Renal cortical epithelial cell (primary cell): ENCODE measurements at places on chromosomes 7 and 10.

- no peak for DNase-seq
Measured at GRCh38 chr10:14560791-14561765, 213.6 kb downstream of the FAM107B start.

DNA sequence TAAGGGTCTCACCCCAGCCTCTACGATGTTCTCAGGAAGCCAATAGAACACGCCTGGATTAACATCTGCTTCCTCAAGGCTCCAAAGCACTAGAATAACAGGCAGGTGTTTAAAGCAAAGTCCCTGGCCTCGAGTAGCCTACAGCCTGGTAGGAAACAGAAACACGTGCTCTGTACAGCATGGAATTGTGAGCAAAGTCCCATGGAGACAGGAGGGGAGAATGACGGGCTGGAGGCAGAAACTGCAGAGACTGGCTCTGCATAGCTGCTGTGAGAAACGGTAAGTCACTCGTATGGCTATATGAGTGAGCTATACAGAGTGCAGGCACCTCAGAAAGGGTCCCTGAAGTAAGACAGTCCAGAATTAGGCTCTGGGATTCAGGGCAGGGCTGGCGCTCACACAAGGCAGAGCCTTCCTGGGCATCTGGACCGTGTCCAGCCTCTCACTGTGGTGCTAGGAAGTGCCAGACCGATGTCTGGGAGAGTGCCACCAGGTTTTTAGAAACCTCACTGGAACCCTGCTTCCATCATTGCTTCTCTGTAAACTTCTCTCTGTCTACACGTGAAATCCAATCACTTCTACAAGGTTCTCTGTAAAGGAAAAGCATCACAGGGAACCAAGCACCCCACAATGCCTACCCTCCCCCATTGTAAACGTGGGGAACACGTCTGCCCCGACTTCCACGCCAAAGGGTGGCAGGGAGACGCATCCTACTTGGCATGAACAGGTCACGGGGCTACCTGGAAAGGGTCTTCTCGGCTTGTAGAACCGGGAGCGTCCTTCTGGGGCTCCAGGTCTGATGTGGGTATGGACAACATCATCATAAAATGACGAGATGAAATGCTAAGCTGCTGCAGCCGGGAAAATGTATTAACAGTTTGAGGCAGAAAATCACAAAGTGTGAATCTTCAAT lies 38.8 kb upstream of the SHH start:
- no peak for DNase-seq

DNA sequence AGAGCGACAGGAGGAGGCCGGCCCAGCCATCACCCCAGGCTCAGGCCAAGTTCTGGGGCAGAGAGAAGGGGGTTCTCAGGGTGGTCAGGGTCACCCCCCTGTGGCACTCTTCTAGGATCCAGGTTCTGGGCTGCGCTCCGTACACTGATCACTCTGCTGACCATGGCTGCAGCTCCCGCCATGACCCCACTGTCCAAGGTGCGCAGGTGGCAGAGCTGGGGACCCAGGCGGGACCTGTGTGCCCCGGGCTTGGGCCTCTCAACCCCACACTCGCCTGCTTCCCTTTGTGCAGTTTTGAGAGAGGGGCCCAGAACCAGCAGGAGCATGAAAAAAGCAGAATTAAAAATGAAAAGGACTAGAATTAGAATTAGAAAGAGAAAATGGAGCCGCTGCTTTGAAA lies 227.1 kb downstream of the FANK1 start:
- DNase-seq, result no peak

GRCh38 chr7:4822677-4823076 lies 39.2 kb downstream of the PAPOLB start:
- DNase-seq, result no peak

GRCh38 chr7:157827045-157827862 lies 490.4 kb downstream of the DNAJB6 start:
- DNase-seq, result no peak

- peak; percentile 20 for DNase-seq
Measured at GRCh38 chr10:47031211-47031900, 120.1 kb downstream of the PTPN20 start.

GRCh38 chr10:35412900-35413491 lies 76.7 kb downstream of the CCNY start:
- DNase-seq, result peak; percentile 52

GRCh38 chr7:27890205-27890849 lies 150.4 kb downstream of the TAX1BP1 start:
- DNase-seq, result no peak

- DNase-seq, result no peak
Measured at GRCh38 chr7:93048136-93048930, 69.4 kb downstream of the SAMD9 start.

DNA sequence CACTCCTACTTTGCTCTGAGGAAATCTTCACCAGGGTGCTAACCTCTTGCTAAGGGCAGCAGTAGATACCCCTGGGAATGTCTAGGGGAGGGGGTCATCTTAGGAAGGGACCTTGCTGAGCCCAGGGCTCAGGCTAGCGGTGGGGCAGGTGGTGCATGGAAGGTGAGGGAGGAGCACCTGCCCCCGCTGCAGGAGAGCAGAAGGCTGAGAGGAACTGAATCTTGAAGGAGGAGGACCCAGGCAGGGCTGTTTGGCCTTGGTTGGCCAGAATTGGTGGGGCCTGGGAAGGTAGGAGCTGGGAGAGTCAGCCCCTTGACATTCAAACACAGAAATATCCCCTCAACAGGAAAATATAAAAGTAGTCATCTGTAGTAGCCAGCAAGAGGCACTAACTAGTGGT lies 7.0 kb downstream of the CALHM3 start:
- DNase-seq, result no peak

GRCh38 chr7:128014811-128015210 lies 16.4 kb downstream of the LRRC4 start:
- DNase-seq, result no peak

DNA sequence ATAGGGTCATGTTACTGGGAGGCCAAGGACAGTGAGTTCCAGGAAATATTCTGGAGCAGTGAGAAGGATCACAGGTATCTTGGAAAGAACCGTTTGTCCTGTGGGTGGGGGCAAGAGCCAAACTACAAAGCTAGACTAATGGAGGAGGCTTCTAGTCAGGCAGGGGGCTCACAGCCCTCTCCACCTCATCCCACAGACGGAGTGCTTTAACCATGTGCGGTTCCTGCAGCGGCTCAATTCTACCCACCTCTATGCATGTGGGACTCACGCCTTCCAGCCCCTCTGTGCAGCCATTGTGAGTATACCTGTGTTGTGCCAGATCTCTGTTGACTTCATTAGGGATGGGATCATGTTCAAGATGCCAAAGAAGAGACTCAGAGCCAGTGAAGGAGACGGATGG lies 8.1 kb downstream of the SEMA4G start:
- no peak for DNase-seq

DNA sequence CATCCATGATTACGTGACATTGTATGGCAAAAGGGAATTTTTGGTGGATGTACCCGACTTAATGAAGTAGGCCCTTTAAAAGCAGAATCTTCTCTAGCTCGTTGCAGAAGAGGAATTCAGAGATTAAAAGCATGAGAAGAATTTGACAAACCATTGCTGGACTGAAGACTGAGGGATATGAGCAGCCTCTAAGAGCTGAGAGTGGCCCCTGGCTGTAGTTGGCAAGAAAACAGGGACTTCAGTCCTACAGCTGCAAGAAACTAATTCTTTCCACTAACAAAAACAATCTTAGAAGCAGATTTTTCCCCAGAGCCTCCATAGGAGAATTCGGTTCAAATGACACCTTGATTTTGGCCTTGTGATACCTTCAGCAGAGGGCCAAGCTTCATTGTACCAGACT lies 34.1 kb downstream of the MACC1 start:
- DNase-seq, result no peak

GRCh38 chr7:118429141-118429540 lies 204.6 kb downstream of the ANKRD7 start:
- no peak for DNase-seq

- DNase-seq, result no peak
Measured at GRCh38 chr7:4144811-4145510, 537.1 kb upstream of the FOXK1 start.

DNA sequence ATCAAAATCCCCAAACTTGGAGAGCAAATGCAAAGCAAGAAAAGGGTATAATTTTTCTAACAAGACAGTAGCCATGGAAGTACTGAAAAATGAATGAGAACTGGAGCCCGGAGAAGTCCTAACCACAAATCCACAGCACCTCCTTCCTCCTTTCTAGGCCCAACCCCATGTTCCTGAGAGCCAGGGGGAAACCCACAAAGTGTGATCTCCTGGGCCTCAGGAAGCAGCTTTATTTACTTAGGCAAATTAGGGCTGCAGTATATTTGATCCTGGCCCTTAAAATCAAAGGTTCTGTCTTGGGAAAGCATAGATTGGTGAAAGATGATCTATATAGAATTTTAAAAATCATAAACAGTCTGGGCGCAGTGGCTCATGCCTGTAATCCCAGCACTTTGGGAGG lies 103.0 kb downstream of the DOCK4 start:
- peak; percentile 56 for DNase-seq

GRCh38 chr10:132399117-132400035 lies 2.4 kb downstream of the PWWP2B start:
- DNase-seq, result no peak

- DNase-seq, result no peak
Measured at GRCh38 chr10:135601-136464, 578 bp downstream of the ZMYND11 start.

DNA sequence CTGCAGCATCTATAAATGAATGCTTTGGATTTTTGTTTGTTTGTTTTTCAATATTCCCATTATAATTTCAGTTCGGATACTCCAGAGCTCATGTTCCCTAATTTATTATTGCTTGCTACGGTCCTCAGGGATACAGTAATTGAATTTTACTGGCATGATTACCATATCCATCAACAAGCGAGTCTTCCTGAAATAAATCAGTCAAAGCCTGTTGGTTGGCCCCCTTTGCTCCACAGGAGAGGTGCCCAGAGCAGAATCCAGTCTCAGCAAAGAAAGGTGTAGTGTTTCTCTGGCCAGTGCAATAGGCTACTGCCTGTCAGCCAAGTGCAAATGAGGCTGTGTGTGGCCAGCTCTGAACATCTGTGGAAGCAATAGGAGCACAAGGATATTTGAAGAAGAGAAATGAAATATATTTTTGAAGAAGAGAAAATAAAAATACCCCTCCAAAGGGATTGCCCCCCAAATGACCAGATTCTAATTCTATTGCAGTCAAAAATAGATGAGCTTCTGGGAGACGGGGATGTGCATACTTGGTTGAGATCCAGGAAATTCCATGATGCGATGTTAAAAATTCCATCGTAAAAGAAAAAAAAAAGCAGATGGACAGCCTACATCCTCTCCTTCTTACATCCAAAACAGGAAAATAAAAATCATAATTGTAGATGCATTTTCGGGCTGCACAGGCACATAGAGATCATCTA lies 18.1 kb downstream of the TRIL start:
- no peak for DNase-seq

GRCh38 chr7:150569245-150569955 lies 2.2 kb downstream of the GIMAP4 start:
- DNase-seq, result no peak

GRCh38 chr7:48307041-48307714 lies 135.9 kb downstream of the ABCA13 start:
- DNase-seq, result no peak

DNA sequence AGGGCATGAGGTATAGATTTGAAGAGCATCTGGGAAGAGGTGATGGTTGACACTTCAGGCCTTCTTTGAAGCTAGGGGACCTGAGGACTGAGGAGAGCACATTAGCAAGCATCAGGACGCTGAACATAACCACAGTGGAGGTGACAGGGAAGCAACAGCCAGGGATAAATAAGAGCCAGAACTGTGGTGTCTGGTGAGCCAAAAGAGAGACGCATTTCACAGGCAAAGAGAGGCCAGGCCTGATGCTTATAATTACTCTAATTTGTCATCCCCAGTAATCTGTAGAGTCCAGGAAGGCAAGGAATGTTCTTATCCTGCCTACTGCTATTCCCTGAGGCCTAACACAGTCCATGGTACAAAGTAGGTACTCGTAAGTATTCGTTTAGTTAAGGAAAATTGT lies 10.4 kb upstream of the FAS start:
- DNase-seq, result no peak

DNA sequence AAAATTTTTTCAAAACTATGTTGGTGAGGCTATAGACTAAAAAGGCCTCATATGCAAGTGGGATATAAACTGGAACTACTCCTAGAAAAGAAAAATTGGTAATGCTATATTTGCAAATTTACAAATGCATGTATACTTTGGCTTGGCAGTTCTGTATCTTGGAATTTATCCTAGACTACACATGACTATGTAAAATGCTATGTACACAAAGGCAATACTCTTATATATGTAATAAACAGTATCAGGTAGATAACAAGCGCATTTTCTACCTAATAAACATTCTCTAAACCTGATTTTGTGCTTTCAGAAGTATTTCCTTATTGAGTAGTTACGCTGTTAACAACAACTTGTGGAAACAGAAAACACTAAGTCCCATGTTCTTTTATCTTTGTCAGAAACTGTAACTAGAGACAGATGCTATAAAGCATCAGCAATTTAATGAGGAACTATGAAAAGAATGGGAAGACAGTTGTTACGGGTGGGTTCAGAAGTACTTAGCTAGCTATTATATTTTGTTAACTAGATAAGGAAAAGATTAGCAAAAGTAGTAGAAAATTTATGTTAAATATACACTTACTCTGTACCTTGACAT lies 107.8 kb downstream of the ARHGAP12 start:
- DNase-seq, result no peak

- DNase-seq, result no peak
Measured at GRCh38 chr10:119502209-119502608, 40.3 kb downstream of the RGS10 start.

DNA sequence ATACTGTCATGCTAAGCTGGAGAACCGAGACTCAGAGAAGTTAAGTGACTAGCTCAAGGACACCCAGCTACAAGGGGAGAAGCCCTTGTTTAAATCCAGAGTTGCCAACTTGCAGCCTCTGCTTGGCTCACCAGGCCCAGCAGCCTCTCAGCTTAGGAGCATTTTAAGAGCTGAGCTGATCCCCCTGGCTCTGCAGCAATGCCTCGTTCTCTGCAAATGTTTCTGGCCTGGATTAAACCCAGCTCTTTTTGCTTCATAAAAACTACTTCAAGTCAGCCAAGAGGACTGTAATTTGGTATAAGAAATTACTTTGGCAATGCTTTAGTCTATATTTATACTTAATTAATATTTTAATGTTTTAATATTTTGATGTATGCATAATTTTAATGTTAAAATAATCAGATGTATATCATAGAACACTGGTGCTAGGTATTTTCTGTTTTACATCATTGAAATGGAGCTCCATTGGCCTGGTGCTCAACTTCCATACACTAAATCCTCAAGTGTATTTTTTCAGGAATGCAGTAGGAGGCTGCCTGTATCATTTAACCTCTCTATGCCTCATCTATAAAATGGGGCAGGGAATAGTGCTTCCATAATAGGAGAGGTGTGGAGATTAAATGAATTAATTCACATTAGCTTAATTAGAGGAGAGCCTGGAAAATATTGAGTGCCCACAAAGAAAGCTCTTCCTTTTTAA lies 184.2 kb downstream of the EMX2 start:
- no peak for DNase-seq
